Activated naive CD8-positive, alpha-beta T cell treated with anti-CD3 and anti-CD28 coated beads for 36 hours (primary cell): ENCODE measurements at places on chromosomes 4 and X.

GRCh38 chr4:68216501-68216900, 29.0 kb downstream of the TMPRSS11B start:
- DNase-seq: no peak

- peak; percentile 3 for DNase-seq
Measured at GRCh38 chrX:43349363-43349762, 306.7 kb upstream of the MAOA start.

DNA sequence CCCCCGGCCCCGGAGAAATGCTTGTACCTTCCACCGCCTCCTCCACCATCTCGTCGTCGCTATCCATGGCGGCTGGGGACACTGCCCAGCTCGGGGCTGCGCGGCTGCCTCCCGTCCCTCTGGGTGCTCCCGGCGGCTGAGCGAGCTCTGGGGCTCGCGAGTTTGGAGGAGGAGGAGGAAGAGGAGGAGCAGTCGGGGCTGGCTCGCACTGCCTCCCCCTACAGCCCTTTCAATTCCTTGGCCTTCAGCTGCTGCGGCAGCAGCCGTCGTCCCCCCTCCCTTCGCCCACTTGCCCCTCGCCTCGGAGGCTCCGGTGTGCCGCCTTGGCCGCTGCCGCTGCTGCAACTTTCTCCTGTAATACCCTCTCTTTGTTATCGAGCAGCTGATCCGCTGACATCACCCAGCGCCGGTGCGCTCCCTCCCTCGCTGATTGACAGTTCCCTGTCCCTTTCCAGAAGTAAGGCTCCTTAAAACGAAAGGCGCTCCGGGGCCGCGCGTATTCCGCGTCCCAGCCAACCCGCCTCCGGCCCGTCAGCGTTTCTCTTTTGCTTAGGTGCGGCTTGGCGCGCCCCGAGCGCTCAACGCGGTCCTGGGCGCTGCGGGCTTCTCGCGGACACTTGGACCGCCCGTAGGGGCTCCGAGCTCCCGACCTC, at the start of gene SETD7:
Gene SETD7 (minus strand): TSS at position 149 of the 653 bp plus-strand sequence. CDS start 82 bp downstream, at position 67.
- DNase-seq: peak; percentile 65

GRCh38 chrX:110042496-110042895, 39.6 kb downstream of the TMEM164 start:
- DNase-seq: no peak

- DNase-seq: peak; percentile 25
Measured at GRCh38 chr4:2058264-2059045, 672 bp upstream of the NAT8L start.

DNA sequence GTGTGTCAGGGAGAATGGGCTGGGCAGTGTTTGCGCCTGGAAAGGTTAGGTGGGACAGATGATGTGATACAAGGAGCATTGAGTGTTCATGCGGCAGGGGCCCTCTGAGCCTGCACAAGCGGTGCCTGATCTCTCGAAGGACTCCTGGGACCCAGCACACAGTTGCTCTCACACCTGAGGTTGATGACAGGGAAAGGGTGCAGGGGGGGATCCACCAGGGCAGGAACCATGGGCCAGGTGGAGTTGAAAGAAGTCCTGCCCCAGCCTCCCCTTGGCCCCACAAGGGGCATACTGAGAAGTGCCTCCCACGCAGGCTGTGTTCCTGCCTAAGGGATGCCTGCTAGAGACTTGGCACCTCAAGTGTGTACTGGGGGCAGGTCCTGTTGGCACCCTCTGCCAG, 33.1 kb downstream of the TKTL1 start:
- DNase-seq: no peak

DNA sequence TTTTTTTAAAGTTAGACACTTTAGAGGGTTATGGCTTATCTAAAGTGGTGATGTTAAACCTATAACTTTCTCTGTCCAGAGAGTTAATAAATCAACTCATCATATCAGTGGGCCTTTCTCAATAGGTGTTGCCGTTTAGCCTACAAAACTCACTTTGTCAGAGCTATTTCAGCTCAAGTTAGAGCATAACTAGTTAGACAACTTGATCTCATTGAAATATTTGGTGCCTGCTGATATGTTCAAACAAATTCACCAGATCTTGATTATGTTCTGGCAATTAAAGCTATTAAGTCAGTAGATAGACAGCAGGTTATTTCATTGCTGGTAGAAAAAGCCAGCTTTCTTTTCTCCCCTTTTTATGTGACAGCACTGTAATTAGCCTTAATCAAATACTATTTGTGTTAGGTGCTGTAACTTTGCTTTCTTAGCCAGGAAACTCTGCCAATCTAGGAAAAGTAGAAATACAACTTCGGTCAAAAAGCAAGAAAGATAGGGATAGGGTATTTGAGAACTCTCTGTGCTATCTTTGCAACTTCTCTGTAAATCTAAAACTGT, 191.8 kb downstream of the MAML3 start:
- no peak for DNase-seq

DNA sequence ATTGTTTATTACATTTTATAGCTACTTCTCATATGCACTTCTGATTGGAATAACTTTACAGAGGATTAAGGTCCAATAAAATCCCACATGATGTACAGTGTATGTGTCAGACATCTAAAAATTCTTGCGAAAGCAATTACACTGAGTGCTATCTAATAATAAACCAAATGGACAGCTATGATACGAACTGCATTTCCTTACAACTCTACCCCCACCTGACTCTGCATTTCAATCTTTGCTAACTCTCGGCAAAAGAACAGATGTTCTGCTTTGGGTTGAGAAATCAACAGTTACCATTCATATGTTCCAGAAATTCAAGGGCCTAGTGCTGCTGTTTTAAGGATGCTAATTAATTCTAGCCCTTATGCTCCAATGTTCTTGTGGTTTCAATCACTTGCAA, 287.9 kb upstream of the NOCT start:
- DNase-seq: no peak

DNA sequence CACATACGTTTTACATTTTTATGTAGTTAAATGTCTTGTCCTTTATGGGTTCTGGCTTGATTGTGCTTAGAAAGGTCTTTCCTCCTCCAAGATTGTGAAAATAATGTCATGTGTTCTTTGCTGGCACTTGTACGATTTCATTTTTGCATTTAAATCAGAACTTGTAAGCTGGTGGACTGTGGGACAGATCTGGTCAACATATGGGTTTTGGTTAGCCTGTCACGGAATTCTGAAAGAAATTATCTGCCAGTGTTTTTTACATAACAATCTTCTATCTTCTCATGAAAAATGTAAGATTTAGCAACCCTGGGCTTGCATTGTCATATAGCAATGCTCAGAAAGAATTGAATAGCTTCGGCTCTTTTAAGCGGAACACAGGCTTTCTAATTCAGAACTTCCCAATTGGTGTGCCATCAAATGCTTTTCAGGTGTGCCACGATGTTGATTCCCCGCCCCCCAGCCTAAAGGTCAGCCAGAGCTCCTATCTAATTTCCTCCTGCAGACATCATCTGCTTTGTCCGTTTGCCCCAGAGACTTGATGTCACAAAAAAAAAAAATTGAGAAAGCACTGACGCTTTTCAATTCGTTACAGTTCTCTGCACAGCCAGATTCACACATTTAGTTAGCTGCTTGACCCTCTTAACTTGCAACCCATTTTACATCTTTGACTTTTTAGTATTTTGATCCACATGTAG, 16.2 kb downstream of the AFF1 start:
- no peak for DNase-seq

DNA sequence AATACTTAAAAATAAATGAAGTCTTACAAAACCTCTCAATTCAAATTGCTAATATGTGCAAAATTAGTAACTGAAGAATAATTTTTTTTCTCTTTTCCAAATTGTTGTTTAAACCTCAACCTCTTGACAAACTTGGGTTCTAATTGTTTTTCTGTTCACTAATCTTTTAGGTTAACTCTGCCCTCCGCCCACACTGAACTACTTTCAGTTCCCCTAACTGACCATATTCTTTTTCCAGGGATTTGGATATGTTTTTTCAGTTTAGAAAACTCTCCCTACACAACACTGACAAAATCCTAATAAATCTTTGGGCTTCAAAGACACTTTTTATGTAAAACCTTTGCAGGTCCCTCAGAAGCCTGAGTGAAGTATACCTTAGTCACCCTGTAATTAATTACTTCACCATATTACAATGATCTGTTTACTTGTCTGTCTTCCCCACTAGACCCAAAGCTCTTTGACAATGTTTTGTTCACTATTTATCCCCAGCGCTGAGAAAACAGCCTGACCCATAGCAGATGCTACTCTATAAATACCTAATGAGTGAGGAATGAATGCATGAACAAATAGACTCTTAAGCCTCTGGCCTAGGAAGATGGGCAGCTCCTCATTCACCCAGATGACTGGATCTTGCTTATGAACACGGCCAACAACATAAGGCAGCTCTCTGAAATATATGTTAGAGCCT, 134.9 kb downstream of the MAML3 start:
- no peak for DNase-seq

DNA sequence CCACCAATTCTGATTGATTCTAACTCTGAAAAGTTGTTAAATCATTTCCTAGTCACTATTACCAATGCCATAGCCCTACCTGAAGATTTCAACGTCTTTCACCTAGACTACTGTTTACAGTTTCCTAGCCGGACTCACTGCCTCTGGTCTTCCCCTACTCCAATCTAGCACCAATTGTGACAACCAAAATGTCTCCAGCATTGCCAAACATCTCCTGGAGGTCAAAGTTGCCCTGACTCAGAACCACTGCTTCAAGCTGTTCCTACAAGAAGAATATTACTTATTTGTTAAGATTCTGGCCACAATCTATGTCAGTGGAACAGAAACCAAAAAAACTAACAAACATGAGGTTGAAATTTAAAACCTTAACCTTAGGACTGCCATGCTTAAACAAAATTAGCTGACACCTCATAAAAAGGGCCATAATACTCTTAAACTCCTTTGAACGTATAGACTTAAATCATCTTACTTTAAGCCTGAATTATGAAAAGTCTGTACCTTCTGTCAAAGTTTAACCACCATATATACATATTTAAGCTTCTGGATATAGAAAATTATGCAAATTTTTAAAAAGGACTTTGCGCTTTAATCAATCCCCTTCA, 2.1 kb downstream of the PDS5A start:
- no peak for DNase-seq
